ENCODE measurements at places on chromosomes 1 and 21.

GRCh38 chr21:38989745-38990423 lies 184.2 kb downstream of the ETS2 start:
- peak; percentile 92 for DNase-seq

DNA sequence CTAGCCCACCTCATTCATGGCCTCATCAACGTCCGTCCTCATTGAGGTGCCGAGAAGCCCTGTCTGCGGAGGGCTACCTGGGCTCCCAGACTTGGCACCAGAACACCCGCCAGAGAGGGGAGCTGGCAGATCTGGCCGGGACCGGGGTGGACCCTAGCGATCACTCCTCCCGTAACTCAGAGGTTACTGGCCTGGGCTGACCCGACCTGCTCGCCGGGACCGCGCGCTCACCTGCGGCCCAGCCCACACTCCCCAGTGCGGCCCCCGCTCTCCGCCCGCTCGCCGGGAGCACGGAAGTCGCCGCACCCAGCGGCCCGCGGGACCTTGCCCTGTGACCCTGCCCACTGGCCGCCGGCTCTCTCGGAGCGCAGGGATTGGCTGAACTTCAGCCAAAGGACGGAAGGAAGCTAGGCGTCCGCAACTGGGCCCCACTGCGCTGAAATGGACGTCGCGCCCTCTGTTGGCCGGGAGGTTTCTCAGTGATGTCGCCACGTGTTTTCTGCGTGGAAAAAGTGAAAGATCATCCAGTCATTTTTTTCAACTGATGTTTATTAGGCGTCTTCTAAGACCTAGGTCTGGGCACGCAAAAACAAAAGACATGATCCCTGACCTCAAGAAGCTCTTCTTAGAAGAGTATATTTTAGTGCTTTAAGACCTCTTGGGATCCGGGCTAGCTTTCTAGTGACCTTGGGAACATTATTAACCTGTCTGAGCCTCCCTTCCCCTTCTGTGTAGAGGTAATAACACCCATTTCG lies at the start of gene SMIM12:
Gene SMIM12, minus strand, starts transcription at position 304 of the 755 bp plus-strand sequence. CDS start 3,772 bp downstream, outside the sequence.
- peak; percentile 91 for DNase-seq

- no peak for DNase-seq
Observed at GRCh38 chr1:214467078-214467585, 84.3 kb downstream of the PTPN14 start.

GRCh38 chr1:153293480-153293775 lies 19.3 kb downstream of the PGLYRP3 start:
- no peak for DNase-seq

DNA sequence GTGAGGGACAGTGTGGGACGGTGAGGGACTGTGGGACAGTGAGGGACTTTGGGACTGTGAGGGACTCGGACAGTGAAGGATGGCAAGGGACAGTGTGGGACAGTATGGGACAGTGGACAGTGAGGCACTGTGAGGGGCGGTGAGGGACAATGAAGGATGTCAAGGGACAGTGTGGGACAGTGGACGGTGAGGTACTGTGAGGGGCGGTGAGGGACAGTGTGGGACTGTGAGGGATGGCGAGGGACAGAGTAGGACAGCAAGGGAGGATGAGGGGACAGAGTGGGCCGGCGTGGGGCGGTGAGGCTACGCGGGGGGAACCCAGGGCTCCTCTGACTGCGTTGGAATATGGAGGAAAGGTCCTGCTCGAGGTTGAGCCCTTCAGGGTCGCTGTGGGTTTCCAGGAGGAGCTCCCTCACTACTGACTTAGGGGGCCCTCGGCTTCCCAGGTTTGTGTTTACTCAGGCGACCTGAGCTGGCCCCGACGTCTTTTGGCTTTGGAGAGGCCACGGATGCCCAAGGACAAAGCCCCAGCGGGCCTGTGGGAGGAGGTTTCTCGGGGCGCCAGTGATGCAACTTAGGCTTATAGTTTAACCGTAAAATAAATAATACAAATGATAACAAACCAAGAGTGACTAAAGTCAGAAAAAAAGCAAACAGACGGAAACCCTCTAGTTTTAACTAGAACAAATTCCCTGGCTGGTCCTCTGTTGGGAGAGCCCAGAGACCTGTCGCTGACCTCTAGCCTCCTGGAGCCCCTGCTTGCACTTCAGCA lies 1.1 kb upstream of the ERRFI1 start:
- peak; percentile 74 for DNase-seq

DNA sequence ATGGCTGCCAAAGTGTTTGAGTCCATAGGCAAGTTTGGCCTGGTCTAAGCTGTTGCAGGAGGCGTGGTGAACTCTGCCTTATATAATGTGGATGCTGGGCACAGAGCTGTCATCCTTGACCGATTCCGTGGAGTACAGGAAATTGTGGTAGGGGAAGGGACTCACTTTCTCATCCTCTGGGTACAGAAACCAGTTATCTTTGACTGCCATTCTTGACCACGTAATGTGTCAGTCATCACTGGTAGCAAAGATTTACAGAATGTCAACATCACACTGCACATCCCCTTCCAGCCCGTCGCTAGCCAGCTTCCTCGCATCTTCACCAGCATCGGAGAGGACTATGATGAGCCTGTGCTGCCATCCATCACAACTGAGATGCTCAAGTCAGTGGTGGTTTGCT lies 215.8 kb upstream of the JUN start:
- DNase-seq, result no peak

DNA sequence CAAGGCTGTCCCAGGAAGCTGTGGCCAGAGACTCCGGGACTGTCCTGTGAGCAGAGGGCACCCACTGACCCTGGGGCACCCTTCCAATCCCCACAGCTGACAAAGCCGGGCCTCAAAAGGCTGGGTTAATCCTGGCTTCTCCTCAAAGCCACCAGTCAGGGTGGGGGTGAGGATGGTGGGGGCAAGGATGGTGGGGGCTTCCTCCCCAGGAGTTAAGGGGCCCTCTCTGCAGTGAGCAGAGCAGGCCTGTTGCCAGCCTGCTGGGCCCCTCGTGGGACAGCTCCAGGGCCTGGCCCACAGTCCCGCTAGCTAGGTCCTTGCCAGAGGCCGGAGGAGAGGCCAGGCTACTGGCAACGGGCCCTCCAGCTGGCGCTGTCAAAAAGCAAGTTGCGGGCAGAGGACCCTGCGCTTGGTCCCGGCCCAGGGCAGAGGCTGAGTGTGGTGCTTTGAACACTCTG lies 37.9 kb upstream of the CCDC27 start:
- DNase-seq, result no peak

DNA sequence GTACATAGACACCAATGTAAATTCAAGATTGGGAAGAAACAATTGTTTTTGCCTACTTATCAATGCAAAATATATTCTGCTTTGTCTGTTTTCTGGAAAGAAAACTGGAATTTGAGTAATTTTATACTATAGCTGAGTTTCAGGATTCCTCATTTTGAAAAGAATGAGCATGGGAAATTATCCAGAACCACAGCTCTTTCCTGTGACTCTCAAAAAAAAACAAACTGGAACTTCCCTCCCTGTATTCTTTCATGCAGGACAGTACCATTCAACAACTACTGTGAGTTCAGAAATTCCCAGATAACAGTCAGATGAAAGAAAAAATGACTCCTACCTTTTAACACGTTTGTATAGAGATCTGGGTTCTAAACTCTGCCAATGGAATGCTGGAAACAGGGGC lies 372.4 kb downstream of the TGFB2 start:
- no peak for DNase-seq

DNA sequence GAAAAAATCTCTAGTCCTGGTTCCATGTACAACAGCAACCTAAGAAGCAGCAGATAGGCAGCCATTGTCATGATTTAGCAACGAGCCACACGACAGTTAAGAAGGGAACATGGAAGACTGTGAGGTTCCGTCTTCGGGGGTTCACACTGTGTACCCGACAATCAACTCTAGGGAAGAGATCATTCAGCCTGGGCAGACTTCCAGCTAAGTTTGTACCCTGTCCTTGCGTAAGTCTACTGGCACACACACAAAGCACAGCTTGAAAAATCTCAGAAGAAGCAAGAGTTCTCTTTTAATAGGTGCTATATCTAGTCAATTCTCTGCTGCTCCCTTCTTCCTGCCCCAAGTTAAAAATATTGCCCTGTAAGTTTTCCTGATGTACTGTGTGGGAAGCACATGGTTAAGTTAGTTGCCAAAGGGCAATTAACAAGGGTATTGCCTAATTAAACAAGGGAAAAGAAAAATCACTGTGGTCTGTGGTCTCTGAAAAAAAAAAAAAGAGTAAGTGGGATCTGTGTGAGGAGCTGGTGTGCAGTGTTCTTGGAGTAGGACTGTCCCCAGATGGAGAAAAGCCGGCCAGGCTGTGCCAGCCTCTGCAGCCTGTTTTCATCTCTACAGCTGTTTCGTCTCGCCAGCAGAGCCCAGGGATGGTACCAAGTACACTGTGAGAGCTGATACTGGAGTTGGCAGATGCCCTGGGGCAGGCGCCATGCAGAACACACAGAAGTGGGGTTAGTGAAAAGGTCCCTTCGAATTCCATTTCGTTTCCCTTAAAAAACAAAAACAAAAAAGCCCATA lies 6.4 kb upstream of the MYBPHL start:
- DNase-seq, result no peak

DNA sequence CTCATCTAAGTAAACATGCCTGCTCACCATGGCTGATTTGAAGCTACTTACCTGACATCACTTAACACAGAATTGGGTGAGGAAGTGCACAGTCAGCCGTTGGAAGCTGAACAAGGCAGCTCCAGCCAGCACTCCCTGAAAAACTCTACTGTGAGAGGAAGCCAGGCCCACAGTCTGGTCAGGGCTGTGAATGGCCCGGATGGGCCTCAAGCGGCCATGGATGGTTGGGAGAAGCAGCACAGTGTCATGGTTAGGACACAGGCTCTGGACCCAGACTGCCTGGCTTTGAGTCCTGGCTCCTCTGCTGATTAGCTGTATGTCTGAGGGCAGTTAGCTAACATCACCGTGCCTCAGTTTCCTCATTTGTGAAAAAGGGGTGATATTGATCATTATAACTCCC lies 267.8 kb downstream of the GRIK3 start:
- DNase-seq, result no peak

- peak; percentile 69 for DNase-seq
Observed at GRCh38 chr1:45246760-45247159, 40.4 kb upstream of the ZSWIM5 start.

GRCh38 chr21:31282095-31282709 lies 61.9 kb downstream of the TIAM1 start:
- DNase-seq, result peak; percentile 68

GRCh38 chr1:56437959-56438358 lies 141.4 kb downstream of the PLPP3 start:
- DNase-seq, result no peak

DNA sequence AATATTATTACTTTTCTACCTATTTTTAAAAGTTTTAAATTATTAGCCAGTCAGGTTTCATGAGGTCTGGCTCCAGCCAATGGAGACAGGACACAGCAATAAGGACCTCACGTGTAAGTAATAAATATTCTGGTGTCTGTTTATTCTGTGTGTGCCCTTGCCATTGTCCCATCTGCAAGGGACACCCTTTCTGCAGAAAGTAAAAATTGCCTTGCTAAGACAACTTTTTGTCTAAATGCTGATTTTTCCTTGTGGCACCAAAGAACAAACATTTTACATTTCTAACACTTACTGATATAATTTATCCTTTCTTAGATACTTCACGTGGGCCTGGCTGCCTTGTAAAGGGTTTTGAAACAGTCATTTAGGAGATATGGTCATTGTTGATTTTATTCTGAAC lies 29.4 kb downstream of the OVAAL start:
- no peak for DNase-seq

- DNase-seq, result no peak
Observed at GRCh38 chr1:41494351-41495209, 10.1 kb upstream of the EDN2 start.

DNA sequence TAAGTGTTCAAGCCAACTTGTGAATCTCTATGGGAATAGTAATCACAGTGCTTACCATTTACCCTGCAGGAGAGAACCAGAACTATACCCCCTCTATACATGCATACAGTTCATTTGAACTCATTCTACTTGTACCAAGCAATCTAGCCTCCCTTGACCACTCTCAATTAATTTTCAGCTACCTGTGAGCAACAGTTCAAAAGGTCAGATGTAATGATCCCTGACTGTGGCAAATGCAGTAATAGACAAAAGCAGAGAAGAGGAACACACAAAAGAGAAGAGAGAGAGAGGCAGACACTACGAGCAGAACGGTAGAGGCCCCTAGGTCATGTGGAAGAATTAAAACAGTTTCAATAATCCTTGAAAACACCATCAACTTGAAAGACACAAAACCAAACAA lies 52.8 kb downstream of the FMO4 start:
- DNase-seq, result no peak

- DNase-seq, result no peak
Observed at GRCh38 chr1:80837066-80837465, 963.7 kb upstream of the ADGRL2 start.

DNA sequence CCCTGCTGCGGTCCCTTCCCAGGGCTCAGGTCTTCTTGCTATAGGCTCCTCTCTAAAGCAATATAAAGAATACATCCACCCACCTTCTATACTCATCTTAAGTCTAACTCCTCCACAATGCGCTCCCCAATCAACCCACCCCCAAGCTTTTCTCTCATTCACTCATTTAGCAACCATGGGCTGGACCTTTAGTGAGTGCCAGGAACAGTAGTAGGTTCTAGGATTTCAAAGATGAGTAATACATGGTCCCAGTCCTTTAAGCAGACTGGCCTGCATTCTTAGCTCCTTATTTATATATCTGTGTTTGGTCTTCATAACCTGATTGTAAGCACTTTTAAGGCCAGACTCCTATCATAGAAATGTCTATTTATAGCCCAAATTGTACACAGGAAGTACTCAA lies 5.9 kb downstream of the CAMK1G start:
- DNase-seq, result no peak

GRCh38 chr1:247494767-247495166 lies 36.9 kb upstream of the OR2B11 start:
- DNase-seq, result no peak

- DNase-seq, result no peak
Observed at GRCh38 chr1:216793303-216793702, 70.1 kb upstream of the ESRRG start.

- peak; percentile 78 for DNase-seq
Observed at GRCh38 chr1:67645495-67646144, 39.4 kb upstream of the GADD45A start.

GRCh38 chr1:111161843-111162487 lies 21.9 kb downstream of the CEPT1 start:
- no peak for DNase-seq

- DNase-seq, result no peak
Observed at GRCh38 chr21:45469273-45470086, 64.5 kb downstream of the COL18A1 start.

DNA sequence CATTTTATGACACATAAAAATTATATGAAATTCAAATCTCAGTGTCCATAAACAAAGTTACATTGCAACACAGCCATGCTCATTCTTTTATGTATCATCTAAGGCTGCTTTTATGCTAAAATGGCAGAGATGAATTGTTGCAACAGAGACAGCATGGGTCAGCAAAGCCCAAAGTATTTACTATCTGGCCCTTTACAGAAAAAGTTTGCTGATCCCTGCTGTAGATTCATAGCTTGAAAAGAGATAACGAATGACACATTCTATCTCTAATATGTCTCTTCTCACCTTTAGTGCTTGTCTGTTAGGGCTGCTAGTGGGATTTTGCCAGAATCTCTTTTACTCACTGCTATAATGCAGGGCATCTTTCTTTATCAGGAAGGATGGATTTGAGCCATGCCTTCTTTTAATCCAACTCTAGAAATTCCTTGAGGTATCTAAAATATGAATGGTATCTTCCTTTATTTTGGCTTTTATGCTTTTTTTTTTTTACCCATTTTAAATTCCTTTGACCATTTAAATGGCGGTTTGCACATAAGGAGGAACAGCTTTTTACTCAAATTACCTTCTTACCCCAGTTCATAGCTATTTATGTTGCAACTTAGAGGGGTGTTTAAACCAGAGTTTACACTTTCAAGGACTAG lies 598.2 kb downstream of the PLPP3 start:
- DNase-seq, result no peak

- no peak for DNase-seq
Observed at GRCh38 chr1:30126848-30127247, 596.5 kb downstream of the MATN1 start.

GRCh38 chr21:42989816-42990650 lies 15.7 kb downstream of the PKNOX1 start:
- DNase-seq, result no peak
